Stimulated activated CD4-positive, alpha-beta T cell treated with anti-CD3 and anti-CD28 coated beads, Interleukin-15, amount 100 ng/mL, for 24 hours (primary cell): ENCODE measurements at places on chromosomes 5 and 9.

GRCh38 chr5:143664623-143665022 lies 147.3 kb upstream of the HMHB1 start:
- no peak for DNase-seq

DNA sequence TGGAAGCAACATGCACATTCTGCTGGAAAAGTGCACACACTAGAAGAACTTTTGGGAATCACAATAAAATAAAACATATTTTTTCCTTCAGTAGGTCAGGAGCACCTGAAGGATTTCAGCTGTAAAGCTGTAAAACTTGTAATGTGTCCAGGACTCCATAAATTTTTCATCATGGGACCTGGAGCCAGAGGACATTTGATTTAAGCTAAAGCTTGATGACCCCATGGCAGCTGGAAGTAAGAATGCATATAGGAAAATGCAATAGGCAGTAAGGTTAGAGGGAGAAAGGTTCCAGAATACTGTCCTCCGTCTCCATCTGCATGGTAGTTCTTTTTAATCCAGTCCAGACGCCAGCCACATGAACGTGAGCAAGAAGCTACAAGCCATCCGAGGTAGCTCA lies 166.0 kb downstream of the ADAMTSL1 start:
- no peak for DNase-seq

DNA sequence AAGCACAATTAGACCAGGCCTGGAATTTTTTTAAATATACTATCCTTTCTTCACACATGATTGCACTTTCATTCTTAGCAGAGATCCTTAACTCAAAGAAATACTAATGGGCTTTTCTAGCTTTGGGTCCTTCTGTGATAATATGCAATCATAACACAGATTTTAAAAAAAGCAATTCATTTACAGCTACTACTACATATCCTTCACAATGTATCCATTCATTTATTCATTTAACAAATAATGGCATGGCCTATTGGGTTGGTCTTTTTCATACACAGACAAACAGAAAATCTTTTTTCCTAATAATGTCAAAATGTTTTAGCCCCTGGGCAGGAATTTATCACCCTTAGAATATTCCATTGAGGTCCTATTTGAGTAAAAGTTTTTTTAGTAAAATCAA lies 47.0 kb downstream of the SAXO1 start:
- no peak for DNase-seq

- DNase-seq = no peak
Measured at GRCh38 chr5:62093976-62094375, 212.0 kb upstream of the KIF2A start.

DNA sequence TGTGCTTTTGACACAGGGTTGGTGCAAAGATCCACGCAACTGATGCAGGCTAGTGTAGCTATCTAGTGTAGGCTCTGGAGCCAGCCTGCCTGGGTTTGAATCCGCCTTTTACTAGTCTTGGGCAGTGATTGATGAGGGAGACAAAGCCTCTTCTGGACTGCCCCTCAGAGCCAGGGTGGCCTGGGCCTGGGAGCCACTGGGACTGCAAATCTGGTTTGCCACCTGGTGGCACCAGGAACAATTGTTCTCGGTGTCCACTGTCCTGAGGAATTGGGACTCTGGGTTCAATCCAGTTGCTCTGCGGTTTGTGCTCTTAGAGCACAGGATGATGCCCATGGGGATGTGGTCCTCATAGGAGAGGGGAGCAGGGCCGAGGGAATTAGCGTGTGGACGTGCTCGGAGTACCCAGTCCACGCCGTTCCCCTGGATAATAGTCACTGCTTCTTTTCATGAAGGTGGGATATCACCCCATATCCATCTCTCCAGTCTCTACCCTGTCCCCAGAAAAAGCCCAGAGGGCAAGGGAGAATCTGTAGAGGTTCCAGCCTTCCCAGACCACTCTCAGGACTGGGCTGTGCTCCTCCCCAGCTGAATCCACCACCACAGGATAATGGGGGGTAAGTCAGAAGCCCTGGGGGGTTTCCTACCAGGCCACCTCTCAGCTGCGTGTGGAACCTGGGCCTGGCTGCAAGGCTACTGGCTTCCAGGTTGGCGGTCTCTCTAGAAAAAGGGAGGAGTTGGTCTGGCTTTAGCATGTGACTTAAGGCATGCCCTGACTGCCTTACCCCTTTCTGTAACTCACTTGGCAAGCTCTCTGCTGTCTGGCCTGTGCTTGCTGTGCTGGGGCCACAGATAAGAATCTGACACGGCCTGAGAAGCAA lies 1.9 kb downstream of the B4GALT7 start:
- DNase-seq = no peak

GRCh38 chr9:137114613-137115393 lies at the start of gene DPP7:
TSS of gene DPP7 (minus strand) at chr9:137114733. CDS start at chr9:137114713, 20 bp downstream.
- DNase-seq = peak; percentile 88

DNA sequence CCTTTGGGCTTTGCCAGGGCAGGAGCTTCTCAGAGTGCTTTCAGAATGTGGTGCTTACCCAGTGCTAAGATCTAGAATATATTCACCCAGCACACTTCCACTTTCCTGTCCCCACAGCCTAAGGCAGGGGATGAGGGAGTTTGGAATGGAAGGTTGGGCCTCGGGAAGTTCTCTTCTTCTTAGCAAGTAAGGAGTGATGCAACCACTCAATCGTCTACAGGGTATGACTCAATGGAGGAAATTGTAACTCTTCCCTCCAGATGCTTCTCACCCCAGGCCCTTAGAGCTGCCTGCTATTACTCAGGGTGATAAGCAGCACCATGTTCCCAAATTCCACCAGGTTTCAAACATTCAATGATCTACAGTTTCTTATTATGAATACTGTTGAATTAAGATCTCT lies 30.8 kb upstream of the AGGF1 start:
- no peak for DNase-seq

DNA sequence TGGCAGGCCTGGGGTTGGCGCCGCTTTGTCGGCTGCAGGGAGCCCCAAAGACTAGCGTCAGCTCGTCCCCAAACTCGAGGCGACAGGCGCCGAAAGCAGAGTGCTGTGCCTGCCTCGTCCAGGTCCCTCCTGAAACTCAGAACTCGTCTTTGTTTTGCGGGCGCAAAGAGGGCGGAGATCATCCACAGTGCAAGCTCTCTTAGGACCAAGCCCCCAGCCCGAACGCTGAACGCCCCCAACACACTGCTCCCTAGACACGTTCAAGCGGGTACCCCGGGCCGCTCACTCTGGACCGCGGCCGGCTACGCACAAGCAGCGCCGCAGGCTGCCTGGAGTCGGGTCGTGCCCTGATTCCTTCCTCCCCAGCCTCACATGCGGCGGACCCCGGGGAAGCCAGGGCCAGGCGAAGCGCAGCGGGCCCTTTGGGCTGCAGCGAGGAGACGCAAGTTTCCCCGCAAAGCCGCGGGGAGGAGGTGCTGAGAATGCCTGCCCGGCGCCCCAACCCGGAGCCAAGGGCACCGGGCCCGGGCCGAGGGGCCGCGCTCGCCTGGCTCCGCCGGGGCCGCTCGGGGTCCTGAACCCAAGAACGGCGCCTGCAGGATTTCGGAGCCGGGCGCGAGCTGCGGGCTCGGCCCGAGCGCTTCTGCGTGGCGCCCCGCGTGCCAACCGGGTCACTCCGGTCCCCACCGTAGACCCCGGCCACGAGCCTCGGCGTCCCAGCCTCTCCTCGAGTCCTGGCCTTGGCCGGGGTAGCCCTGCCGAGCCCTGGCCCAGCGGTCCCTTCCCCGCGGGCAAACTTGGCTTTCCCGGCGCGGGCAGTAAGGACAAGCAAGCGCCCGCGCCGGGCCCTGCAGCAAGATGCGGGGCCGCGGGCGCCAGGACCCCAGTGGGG lies 738 bp downstream of the FSTL4 start:
- DNase-seq = peak; percentile 29

DNA sequence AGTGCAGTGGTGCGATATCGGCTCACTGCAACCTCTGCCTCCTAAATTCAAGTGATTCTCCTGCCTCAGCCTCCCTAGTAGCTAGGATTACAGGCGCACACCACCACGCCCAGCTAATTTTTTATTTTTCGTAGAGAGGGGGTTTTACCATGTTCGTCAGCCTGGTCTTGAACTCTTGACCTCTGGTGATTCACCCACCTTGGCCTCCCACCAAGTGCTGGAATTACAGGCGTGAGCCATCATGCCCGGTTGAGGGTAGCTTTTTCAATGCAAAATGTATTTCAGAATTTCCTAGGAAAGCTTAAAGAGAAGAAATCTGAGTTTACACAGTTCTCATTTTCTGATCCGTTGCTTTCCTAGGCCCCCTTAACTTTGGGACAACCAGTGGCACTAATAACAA lies 15.7 kb downstream of the BDP1 start:
- DNase-seq = no peak

DNA sequence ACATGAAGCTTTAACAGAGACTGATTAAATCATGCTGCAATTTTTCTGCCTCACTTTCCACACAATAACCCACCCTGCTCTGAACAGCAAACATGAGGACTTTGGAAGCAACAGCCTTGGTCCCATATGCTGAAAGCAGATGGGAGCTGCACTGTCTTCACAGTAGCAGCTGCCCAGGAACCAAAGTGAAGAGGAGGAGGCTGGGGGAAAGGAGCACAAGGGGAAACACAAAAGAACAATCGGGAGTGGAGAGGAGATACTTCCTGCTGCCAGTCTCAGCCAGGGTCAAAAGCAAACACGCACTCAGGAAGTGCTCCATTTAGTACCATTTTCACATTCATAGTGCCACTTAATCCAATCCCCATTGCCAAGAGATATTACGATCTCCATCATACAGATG lies 183.3 kb upstream of the PUM3 start:
- no peak for DNase-seq

DNA sequence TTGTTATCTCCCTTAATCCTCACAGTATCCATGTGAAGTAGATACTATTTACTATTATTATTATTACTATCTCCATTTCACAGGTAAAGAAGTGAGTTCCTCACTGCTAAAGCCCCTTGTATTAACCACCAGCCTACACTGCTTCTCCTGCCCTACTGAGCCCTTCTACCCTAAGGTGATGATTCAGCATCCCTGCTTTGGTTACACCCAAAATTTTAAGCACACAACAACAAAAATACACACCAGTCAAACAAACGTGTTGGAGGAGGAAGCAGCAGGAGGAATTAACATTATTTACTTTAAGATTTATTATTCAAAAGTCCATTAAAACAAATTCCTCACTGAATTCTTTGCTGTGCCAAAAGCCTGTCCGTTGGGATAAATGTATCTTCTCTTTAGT lies 370.2 kb upstream of the BRINP1 start:
- no peak for DNase-seq

DNA sequence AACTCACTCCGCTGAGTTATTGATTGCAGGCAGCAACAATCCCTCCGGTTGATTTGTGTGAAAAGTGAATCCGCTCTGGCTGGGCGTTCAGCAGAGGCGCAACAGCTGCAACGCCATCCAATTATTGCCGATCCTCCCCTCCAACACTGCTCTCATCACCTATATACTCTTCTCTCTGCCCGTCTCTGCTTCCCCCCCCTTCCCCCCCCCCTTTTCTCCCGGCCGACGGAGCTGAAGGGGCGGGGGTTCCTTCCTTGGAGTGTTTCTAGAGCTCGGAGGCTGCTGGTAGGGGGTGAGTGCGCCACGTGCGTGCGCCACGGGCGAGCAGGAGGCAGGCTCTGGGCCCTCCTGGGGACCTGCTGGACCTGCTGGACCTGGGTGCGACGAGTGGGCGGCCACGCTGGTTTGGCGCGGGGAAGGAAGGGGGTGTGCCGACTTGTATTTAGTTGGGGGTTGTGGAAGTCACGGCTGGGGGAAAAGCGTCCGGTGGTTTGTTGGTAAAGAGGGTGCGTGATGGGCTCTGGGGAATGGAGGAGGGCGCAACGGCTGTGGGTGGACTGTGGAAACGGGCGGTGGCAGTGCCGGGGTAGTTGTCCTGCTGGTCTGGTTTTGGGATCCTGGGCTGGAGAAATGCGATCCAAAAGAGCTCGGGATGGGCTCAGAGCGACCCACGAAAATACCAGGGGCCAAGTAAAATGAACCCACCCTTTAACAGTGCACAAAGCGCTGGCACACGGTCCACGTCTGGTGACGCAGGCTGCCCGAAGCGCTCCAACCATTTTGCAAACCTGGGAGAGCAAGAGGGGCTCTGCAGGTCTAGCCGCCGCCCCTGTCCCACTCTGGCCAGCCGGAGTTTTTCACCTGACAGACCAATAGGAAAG lies 6.4 kb upstream of the MEF2C start:
- DNase-seq = peak; percentile 2

GRCh38 chr5:39459071-39459470 lies 34.3 kb upstream of the DAB2 start:
- no peak for DNase-seq

- DNase-seq = no peak
Measured at GRCh38 chr5:124512236-124512635, 234.2 kb downstream of the ZNF608 start.

- no peak for DNase-seq
Measured at GRCh38 chr9:98688710-98689495, 19.8 kb downstream of the GABBR2 start.

- DNase-seq = no peak
Measured at GRCh38 chr9:85676790-85677189, 65.0 kb downstream of the AGTPBP1 start.

DNA sequence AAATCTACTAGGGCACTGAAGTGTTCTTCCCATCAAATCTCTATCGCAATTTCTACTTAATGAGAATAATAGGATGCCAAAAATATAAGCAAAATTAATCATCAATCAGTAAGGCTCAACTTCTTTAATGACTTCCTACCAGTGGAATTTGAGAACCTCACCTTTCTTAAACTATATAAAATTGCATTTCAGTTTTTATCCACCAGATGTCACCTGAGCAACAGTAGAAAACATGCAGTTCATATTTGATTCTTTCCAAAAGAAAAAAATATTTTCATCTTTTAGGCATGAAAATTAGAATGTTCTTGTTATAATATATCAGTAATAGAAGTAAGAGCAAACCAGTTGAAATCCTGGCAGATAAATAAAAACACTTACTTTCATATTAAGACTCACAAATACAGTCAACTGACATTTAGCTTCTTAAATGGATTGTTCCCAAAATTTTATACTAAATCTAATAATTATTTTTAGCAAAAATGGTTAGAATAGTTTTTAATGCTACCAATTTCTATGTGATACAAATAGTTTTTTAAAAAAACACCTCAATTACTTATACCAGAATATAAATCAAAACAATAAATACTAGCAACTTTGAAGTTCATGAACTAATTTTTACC lies 13.4 kb upstream of the CCDC112 start:
- DNase-seq = no peak

DNA sequence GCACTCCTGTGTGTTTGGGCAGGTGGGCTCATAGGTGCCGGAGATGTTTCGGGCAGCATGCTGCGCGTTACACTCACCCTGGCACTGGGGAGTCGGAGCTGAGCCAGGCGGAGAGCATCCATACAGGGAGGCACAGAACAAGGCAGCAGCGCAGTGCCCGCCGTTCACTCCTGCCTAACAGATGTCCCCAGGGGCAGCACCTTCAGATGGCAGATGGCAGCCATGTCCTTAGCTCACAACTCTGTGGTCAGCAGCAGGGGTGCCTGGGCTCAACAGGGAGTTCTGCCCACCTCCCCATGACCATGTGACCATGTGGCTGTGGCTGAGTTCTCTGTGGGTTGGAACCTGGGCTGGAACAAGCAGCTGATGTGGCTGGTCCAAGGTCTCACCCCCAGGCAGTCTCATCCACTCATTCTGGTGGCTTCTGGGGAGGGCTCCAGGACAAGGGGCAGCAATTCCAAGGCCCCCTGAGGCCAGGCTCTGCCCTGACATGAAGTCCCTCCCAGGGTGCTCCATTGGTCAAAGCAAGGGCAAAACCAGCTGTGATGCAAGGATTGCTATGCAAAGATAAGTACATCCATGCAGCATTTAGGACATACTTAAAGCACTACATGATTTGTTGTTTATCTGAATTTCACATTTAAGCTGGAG lies 64.2 kb downstream of the MRPL36 start:
- DNase-seq = no peak
